Suppressor macrophage treated with lipopolysaccharide for 1 hour (primary cell): ENCODE measurements at places on chromosomes 2 and 18.

DNA sequence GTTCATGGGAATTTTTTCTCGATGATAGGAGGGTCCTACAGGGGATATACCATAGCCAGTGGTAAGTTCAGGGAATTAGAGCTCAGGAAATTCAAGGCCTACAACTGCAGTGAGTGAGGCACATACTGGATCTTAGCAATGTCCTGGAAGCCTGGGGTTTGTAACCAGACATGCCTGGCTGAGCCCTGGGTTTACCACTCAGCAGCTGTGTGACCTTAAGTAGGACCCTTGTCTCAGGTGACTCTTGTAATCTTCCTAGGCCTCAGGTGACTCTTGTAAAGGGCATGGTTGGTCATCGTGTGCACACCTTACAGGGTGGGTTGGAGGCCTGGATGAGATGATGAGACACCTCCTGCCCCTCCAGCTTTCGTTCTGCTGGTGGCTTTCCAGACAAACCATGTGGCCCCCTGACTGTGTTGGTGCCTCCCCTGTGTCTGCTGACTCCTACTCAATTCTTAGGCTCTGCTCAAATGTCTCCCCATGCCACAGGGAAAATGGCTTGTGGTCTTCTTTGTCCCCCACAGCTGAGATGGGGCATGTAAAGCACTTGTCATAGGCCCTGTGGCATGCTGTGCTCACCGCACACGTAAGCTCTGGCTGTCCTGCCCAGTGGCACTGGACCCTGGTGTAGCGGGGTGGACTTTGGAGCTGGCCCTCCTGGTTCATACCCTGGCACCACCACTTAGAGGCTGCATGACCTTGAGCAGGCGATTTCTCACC is 94.1 kb downstream of the FHOD3 start:
- DNase-seq: no peak

DNA sequence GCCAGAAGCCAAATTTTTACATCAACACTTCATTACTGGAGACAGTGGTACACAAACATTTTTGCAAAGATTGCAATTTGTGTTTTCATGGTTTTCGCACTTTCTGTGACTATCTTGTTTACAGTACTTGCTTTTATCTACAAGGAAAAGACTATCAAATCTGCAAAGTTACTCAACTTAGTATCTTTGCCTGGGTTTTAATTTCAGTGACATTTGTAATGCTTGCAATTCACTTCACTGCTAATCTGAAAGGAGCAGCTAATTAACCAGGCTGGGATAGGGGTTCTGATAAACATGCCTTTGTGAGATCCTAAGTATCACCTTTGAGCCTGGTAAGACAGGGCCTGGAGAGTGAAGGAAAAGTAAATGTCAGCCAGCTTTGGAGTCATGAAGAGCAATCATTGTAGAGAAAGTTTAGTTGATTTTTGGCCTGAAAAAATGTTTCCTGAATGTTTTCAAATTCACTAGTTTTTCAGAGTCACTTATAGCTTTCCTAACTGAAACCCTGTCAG is 194.2 kb downstream of the RIT2 start:
- no peak for DNase-seq

DNA sequence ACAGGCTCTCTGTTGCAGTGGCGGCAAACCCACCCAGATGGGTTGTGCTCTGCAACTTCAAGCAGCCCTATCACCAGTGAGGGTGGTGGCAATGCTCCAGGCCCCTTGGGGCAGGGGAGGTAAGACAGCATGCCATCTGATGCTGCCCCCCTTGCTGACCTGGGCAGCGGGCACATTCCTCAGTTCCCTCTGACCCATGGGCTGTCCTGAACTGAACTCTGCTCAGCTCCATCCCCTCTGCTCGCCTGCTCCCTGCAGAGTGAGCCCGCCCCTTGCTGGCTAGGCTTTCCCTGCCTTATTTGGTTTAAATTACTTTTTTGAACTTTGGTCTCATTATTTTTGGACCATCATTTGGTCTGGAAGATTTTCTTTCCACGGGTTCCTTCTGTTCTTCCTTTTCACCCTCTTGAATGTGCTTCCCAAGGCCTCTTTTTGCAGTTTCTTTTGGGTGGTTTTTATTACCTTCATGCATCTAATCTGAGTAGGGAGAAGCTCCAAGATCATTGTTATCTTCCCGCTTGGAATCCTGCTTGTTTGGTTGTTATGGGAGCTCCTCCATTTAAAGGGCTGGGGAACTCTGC is 565.4 kb downstream of the TNS1 start:
- DNase-seq: no peak

DNA sequence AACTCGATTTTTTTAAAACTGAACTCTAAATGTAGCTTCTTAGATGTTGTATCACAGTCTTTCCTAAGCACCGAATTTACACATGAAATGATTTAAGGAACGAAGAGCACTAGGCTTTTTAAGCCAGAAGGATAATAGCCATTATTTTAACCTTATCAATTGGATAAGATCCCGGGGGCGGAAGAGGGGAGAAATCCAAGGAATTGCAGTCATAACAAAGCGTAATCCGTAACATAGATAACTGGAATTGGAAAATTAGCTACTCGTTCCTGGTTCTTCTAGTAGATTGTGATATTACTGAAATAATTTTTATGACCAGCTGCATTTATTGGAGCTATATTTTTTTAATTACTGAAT is 988 bp upstream of the KANSL1L start:
- DNase-seq: no peak

GRCh38 chr2:222701721-222702131 is 30.3 kb downstream of the MOGAT1 start:
- no peak for DNase-seq

GRCh38 chr2:208607694-208608093 is 201.1 kb downstream of the PTH2R start:
- DNase-seq: no peak
